ENCODE measurements at places on chromosomes 7 and 10.
A peak's percentile ranks its signal among the peaks of the same experiment; 100 is the strongest.

GRCh38 chr10:130509881-130510689 is 373.9 kb downstream of the GLRX3 start:
- no peak for DNase-seq

- DNase-seq: peak; percentile 82
These were observed 63.1 kb downstream of the TLL2 start for GRCh38 chr10:96450529-96451207.

DNA sequence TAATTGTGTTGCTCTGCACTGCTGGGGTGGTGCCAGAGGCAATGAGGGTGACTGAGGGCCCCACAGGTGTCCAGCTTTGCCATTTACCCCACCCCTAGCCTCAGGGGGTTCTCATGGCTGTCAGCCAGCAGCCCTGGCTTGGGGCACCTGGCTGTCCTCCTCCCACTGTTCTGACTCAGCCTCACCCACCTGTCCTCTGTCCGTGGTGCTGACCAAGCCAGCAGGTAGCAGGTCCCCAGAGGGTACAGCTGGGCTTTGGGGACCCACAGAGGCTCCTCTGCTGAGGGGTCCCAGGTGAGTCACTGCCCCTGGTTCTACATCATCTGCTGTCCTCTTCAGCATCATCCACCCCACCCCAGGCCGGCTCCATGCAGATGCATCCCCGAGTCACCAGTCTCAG is 32.2 kb upstream of the ZNF716 start:
- no peak for DNase-seq

DNA sequence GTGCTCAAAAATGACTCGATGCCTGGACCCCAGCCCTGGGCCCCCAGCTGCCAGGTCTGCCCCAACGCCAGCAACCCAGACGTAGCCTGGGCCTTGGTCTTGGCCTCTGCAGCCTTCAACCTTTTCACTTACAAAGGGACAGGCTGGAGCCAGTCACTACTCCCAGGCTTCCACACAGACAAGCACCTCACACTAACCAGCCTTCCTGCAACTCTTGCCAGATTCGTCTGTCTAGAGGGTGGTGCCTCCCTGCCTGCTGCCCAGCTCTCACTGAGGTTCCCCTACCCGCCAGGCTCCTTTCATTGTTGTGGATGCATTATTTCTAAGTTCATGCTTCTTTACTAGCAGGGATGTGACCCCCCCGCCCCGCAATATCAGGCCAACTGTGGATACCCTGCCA is 56.3 kb downstream of the NUDCD3 start:
- no peak for DNase-seq

DNA sequence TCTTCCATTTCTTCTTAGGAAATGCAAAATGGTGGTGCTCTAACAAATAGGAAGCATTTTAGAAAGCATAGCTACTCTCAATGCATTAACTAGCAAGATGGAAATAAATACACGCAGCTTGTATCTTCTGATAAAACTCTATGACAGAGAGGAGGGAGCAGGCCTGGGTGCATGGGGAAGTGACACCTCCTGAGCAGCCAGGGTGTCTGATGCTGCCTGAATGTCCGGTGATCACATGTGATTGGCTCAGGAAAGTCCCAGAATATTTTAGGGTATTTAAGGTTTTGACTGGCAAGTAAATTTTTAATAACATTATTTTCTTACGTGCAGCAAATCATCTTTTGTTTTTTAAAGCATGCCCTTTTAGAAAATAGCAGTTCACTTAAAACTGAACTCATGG is 261.0 kb upstream of the KLF6 start:
- DNase-seq: no peak

- DNase-seq: no peak
These were observed 183.9 kb downstream of the TCERG1L start for GRCh38 chr10:131127610-131128009.
